KG1 (cell line): ENCODE measurements at places on chromosomes 6 and 20.

DNA sequence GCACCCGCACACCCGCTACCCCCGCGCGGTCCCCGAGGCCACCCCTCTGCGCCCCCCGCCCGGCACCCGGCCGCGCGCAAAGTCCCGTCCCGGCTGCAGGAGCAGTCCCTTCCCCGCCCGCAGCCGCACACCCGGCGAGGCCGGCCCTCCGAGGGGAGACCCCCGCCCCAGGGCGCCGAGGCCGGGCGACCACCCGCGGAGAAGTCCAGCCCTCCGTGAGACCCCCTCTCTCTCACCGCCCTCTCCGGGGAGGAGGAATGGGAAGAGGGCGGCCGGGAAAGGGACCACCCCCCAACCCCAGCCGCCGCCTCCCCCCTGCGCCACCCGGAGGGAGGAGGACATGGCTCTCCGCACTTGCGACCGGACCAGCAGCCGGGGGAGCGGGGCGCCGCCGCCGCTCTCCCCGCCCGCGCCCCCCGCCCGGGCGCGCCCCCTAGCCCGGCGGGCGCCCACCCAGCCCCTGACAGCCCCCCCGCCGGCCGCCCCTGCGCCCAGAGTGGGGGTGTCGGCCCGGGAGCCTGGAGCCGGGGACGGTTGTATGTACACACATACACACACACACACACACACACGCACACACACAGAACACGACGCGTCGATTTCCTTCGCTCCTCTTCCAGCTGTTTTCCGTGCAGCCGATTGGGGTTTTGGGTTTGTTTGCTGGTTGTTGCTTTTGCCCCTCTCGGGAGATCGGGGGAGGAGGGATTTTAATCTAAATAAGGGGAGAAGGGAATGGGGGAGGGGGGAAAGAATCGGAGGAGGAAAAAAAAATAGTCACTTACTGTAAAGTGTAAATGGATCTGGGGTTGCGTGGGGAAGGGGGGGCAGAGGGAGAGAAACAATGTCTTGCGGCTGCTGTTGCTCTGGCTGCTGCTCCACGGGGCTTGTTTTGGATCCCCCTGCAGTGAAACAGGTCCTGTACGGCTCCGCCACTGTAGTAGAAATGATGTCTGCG, at the start of gene ATXN1:
TSS of gene ATXN1 (minus strand) at position 945 of the 955 bp plus-strand sequence.
- DNase-seq, result no peak

DNA sequence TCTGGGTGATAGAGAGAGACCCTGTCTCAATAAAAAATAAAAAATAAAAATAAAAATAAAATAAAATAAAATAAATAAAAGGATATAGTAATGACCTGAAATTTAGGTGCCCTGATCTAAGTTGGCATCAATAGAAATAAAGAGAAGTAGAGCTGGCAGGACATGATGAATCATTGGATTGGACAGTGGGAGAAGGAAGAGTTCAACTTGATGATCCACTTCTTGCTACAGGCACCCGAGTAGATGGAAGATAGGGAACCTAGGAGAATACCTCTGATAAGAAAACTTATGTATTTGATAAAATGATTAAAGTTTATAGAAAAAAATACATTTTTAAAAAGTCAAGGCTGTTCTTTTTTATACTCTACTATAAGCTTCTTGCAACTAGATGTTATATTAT, 79.0 kb downstream of the ADTRP start:
- no peak for DNase-seq

- DNase-seq, result no peak
Observed at GRCh38 chr6:6747371-6747770, 158.9 kb downstream of the LY86 start.

DNA sequence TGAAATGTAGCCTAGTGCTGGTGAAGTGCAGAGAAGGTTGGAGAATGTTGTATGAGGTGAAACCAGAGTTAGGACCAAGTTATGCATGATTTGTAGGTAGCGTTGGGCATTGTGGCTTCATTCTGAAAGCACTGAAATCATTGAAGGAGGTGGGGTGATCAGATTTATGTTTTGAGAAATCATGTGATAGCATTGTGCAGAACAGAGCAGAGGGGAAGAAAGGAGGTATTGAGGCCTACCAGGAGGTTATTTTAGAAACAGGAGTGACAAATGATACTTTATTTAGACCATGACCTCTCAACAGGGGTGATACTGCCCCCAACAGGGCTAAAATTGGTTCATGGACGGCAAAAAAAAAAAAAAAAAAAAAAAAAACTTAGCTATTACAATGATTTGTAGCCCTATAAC, 15.6 kb upstream of the HMGN3 start:
- no peak for DNase-seq

GRCh38 chr6:15479761-15480160, 183.1 kb downstream of the DTNBP1 start:
- DNase-seq, result no peak

DNA sequence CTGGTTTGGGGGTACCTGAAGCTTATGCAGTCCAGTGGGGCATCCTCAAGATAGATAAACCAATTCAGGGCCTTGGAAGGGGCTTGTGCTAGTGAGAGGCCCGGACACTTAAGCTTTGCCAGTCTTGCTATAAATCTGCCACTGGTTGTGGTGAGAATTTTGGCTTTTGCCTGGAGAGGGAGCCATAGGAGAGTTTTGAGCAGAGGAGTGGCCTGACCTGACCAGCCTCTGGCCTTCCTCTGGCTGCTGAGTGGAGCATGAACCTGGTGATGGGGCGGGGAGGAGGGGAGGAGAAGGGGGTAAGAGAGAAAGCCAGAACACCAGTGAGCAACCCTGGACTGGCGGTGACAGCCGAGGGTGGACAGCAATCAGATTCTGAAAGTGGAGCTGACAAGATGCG, 7.1 kb downstream of the TMEM74B start:
- DNase-seq, result no peak

GRCh38 chr6:91268941-91269340, 682.1 kb upstream of the MAP3K7 start:
- no peak for DNase-seq

- no peak for DNase-seq
Observed at GRCh38 chr6:36063318-36064060, 35.9 kb downstream of the MAPK14 start.

- DNase-seq, result no peak
Observed at GRCh38 chr6:83917001-83917400, 57.5 kb downstream of the CYB5R4 start.

GRCh38 chr20:33561692-33562601, 72.1 kb downstream of the CBFA2T2 start:
- no peak for DNase-seq

GRCh38 chr20:62197801-62198200, 15.0 kb downstream of the MTG2 start:
- DNase-seq, result no peak

- DNase-seq, result no peak
Observed at GRCh38 chr6:29980511-29980910, 38.2 kb downstream of the HLA-A start.

GRCh38 chr6:38443352-38444144, 196.2 kb downstream of the BTBD9 start:
- DNase-seq, result peak; percentile 56

DNA sequence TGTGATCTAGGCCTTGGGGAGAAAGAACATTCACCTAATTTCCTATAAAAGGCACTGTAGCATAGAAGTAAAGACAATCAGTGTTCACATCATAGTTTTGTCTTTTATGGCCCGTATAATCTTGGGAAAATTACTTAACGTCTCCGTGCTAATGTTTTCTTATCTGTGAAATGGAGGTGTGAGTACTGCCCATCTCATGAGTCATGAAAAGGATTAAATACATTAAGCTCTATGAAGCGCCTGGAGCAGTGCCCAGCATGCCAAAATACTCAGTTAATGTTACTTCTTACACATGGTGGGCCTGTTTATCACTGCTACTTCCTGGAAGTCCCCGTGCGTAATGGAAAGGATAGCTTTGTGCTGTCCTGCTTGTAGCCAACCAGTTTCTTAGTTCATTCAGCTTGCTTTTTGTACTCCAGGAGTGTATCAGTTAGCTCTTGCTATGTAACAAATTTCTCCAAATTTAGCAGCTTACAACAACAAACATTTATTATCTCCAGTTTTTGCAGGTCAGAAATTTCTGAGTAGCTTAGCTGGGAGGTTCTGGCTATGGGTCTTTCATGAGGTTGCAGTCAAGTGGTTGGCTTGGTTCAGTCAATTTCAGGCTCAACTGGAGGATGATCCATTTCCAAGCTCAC, 103.6 kb upstream of the BMP2 start:
- DNase-seq, result no peak

GRCh38 chr6:105648276-105648675, 245.4 kb upstream of the PREP start:
- DNase-seq, result no peak

DNA sequence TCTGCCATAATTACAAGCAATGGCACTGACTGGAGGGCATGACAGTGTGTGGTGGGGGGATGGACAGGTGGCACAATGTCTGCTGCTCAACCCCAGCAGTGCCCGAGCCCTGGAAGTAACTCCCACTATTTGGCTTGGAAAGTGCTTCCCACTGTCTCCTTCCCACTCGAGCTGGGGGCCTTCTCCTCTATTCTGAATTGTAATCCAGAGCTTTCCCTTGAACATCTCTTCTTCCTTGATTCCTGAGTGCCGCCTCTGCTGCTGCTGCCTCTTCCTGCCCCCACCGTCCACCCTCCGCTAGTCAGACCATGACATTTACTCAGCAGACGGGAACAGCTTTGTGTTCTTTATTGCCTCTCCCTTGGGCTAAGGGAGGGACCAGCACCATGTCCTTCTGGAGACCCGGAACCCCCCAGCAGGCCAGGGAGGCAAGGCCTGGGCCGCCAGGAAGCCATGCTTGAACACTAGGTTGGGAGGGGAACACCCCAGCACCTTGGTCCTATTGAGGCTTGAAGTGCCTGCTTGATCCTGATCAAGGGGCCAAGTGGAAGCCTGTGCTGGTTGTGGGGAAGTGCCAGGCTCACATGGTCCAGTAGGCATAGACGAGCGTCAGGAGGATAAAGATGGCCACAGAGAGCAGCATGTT, 17.0 kb downstream of the CCDC167 start:
- DNase-seq, result no peak

- DNase-seq, result no peak
Observed at GRCh38 chr6:151803743-151804142, 3.7 kb upstream of the ESR1 start.

- DNase-seq, result peak; percentile 72
Observed at GRCh38 chr6:169722362-169723199, 1.7 kb downstream of the PHF10 start.

DNA sequence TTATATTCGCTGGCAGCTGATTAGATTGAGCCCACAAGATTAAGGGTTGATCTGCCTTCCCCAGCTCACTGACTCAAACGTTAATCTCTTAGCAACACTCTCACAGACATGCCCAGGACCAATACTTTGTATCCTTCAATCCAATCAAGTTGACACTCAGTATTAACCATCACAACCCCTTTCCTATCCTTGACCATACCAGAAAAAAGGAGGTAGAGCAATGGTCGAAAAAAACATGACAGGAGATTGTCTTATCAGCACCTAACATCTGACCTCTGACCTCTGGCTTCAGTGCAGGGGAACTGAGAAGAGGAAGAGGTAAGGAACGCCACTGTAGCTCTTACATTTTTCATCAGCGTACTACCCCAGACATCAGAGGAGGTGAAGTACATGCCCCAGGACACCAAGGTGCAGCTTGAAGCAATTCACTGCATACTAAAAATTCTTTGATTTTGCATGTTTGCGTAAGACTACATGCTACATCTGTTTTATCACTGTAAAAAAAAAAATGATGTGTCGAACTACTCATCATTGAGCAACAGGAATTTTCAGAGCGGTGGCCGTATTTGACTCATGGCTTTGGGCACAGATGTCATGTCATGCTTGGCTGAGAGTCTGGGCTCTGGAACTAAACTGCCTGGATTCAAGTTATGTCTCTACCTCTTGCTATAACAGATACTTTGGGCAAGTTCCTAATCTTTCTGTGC, 188.0 kb upstream of the TAB2 start:
- DNase-seq, result peak; percentile 28

- no peak for DNase-seq
Observed at GRCh38 chr20:43558412-43559146, at the start of gene SGK2. TSS of gene SGK2 (plus strand) at chr20:43559027. CDS start at chr20:43566496, 7,469 bp downstream.

DNA sequence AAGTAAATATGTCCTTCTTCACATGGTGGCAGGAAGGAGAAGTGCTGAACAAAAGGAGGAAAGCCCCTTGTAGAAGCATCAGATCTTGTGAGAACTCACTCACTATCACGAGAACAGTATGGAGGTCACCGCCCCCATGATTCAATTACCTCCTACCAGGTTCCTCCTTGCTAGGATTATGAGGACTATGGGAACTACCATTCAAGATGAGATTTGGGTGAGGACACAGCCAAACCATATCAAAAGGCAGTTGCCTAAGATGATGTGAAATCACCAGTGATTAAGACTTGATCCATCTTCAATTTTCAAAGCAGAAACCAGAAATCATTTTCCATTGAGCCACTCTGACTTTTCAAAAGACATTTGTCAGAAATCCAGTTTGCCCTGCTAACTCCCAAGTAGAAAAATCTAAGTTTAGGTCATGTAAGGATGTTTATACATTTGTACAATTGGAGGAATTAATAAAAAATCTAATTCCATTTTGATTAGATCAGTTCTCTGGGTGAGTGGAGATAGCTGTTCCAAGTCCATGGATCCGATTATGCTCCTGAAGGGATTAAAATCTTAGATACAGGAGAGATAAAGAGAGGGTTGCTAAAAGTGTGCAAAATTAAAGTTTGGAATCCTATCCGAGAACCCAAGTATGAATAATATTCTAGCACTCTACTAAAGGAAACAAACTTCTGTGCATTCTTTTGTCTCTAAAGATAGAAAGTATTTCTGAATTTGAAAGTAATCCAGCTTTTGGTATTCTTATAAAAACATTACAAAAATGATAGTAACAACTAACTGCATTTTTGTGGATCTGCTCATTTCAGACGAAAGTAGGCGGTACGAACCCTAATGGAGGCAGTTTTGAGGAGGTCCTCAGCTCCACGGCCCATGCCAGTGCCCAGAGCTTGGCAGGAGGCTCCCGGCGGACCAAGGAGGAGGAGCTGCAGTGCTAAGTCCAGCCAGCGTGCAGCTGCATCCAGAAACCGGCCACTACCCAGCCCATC, 39.5 kb downstream of the HDDC2 start:
- no peak for DNase-seq

- DNase-seq, result peak; percentile 6
Observed at GRCh38 chr20:23889775-23890187, 10.2 kb upstream of the CST5 start.

DNA sequence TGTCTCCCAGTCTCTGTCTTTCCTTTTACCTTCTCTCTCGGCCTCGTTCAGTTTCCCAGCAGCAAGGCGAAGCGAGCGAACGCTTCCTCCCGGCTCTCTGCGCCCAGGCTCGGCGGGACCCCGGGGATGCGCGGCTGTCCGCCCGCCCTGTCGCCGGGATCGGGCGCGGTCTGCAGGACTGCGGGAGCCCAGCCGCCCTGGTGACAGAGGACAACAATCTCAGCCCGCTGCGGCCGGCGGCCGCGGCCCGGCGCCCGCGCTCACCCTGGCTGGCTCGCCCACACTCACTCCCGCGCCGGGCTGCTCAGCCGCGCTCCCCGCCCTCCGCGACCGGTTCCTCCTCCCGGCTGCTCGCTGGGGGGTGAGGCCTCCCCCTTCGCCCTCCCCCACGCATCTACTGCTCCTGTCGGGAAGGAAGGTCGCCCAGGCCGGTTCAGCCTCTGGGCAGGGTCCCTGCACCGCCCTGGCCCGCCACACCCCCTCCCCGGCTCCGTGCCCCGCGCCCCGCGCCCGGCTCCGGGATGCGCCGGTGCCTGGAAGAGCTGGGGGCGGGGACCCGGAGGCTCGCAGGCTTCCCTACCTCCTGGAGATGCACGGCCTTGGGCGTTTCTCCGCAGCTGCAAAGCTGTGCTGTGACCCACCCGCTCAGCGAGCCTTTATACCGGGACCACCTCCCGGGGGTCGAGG, 410 bp downstream of the SYNE1 start:
- DNase-seq, result no peak

GRCh38 chr20:51385646-51386530, 156.6 kb downstream of the NFATC2 start:
- no peak for DNase-seq

GRCh38 chr20:33645072-33645358, 17.1 kb upstream of the C20orf144 start:
- no peak for DNase-seq
